ENCODE measurements at places on chromosomes 5 and 9.

DNA sequence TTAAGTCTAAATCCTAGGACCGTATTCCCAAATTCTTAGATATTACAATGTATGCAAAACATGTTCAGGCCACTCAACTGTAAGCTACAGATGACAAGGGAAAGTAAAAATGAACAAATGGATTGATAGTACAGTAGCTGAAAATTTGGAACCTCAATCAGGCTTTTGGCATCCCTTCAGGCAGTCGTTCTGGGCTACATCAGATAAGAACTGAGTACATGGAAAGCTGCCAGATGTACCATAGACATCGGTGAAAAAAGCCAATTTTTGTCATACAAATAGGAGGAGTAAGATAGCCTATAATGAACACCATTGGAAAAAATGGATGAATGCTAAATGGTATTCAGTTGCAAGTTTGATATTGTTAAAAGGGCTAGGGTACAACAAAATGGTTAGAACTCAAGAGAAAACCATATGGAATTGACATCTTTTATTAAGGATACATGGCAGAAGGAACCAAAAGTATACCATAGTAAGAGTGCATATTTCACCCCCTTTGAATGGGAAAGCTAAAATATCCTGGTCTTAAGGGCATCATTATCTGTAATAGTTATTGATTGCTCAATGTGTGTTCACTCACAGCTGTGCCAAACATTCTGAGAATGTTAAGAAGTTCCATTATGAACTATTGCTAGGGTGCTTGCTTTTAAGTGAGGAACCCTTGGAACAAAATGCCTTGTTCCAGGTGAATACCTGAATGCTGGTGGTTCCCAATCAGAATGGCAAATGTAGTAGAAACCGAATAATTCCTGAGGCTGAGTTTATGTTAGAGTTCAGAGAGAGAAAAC, 86.4 kb downstream of the NR3C1 start:
- no peak for DNase-seq

DNA sequence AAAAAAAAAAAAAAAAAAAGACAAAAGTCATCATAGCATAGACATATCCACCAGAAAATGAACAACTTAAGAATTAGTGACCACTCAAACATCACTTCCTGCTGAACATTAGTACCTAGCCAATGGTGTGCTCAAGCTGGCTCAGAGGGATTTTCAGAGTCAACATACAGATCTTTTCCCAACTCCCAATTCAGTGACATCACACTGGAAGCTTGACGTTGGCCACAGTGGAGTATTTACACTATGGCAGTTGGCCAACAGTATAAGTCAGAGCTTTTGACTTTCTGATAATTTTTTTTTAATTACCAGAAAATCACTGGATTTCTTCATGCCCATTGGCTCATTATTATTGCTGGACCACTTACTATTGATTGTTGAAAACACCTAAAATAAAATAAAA, 383.5 kb downstream of the ARHGEF28 start:
- no peak for DNase-seq

GRCh38 chr5:174245516-174246075, 200.1 kb downstream of the NSG2 start:
- no peak for DNase-seq

- DNase-seq: no peak
These were observed 33.6 kb upstream of the FBP1 start for GRCh38 chr9:94672811-94673487.

DNA sequence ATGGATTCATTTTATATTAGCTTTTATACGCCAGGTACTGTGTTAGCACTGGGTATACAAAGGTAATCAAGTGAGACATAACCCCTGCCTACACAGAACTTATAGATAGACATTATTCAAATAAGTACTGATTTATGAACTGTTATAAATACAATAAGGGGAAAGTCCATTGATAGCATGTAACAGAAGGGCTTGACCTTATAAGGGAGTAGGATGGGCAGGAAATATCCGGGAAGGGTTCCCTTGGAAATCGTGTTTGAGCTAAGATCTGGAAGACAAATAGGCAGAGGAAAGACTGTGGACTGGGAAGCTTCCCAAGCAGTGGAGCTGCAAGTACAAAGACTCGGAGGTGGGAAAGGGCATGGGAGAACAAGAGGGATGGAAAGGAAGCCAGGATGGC, 111.5 kb downstream of the WDR41 start:
- no peak for DNase-seq

DNA sequence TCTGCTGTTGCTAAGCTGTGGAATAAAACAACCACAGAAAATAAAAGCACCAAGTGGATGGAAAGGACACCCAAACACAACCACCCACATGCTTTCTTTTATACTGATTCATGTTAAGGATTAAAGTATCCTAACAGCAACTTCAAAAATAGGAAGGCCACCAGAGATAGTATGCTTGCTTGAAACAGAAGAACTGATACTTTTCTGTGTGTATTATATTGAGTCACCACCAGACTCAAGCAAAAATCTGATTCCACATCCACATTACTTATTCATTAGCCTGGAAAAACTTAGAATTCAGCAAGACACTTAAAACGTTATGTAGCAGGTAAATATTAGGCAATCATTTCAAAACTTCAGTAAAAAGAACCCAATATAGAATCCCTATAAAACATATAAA, 52.3 kb downstream of the ZDHHC21 start:
- DNase-seq: no peak

DNA sequence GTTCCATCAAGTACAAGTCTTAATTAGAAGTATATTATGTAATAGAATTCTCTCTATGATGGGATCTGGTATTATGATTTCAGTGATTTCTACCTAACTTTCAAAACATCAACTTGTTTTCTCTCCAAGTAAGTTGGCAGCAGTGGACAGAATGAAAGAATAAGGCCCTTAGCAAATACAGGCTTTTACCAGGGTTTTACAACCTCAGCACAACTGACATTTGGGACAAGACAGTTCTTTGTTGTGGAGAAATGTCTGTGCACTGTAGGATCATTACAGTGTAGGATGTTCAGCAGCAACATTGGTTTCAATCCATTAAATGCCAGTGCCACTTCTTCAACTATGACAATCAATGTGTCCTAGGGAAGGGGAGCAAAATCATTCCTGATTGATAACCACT, 48.8 kb downstream of the MLANA start:
- no peak for DNase-seq

Measured in stimulated activated CD8-positive, alpha-beta memory T cell treated with anti-CD3 and anti-CD28 coated beads, Interleukin-4, amount 100 ng/mL, for 4 hours (primary cell).